ENCODE measurements at places on chromosomes 3 and 15.

DNA sequence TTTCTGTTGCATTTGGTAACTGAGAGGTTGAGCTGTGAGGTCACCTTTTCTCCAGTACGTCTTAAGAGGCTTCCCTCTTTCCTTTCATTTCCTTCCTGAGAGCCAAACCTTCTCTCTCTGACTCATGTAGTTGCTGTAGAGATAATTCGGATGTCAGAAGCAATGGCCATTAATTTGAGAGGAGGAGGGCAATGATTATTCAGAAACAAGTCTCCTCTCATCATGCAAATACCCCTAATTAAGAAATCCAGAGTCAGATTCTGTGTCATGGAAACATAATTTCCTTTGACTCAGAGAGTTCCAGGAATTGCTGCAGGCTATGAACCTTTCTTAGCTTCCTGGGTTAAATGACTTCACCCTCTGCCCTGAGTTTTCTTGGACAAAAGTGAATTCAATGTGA is 59.0 kb upstream of the GSK3B start:
- peak; percentile 92 for DNase-seq

- no peak for DNase-seq
These were observed 42.5 kb downstream of the ZNF445 start for GRCh38 chr3:44434834-44435510.

DNA sequence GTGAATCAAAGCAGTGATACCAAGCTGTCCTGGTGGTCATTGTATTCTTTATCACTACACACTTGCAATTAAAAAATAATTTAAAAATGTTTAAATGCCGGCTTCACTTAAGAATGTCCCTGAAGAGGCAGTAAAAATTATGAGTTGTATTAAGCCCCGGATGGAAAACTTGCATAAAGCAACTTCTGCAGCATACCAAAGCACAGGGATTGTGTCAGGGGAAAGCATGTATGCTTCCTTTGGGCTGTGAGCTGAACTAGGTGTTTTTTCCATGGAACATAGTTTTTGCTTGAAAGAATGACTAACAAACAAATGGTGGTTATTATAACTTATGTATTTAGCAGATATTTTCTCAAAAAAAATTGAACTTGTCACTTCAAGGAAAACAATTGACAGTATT is 143.1 kb downstream of the ARNT2 start:
- no peak for DNase-seq

GRCh38 chr3:184513276-184514170 is 48.1 kb upstream of the EPHB3 start:
- DNase-seq, result peak; percentile 48

DNA sequence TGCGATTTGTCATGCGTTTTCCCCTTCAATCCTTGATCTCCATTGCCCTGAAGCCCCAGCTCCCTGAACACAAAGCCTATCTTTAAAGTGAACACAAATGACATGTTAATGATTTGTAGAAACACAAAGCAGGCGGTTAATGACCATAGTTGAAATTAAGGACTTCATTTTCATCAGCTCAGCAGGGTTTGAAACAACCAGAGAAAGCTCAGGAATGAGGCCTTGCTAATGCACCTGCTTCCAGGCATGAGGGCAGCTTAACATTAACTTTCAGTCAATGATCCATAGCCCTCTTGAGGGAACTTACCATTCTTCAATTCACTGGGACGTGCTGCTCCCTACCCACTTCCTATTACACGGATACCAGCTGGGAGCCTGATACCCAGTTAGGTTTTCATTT is 427.2 kb upstream of the CBLB start:
- DNase-seq, result no peak

DNA sequence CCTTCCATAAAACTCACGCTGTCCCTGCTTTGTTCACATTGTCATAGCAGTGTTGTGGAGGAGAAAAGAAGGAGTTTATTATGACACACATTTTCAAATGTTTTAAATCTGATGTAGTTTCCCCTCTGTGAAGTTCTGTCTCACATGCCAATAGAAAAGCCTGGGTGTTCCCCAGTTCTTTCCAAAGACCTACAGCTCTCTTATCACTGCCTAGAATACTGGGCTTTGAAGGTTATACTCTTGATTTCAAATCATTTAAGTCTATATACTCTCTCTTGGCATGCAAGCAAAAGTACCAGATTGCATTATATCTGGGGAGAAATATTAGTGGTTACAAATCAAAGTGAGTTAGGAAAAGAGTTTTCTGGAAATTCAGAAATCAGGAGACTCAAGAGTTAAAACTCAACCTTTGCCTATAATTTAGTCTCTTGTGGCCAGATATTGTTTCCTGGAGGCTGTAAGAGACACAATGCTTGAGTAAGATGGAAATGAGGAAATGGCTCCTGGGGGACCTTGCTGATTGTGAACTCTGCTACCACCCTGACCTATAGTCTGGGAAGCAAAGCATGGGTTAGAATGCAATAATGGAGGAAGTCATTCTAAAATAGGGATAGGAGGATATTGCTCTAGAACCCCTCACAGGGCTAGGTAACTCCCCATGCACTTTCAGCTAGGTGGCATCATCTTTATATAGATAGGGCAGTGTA is 182.8 kb downstream of the KCNAB1 start:
- no peak for DNase-seq

DNA sequence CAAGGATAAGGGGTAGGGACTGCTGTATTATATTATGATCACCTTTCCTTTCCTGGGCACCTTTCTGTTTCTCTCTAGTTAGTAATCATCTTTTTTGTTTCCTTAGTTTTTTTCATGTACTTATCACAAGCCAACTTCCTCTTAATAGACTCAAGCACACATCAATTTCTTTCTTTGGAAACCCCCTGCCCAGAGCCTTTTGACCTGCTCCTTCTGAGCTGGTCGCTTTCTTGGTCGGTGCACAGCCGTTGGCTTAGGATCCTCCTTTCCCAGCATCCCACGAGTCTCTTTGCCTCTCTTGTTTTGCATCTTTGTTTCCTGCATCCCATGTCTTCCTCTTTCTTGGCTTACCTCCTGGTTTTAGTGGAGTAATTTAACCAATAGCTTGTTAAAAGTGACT is 26.9 kb downstream of the GASK1A start:
- DNase-seq, result no peak

- DNase-seq, result no peak
These were observed 212.9 kb upstream of the LRRN1 start for GRCh38 chr3:3586336-3586735.

DNA sequence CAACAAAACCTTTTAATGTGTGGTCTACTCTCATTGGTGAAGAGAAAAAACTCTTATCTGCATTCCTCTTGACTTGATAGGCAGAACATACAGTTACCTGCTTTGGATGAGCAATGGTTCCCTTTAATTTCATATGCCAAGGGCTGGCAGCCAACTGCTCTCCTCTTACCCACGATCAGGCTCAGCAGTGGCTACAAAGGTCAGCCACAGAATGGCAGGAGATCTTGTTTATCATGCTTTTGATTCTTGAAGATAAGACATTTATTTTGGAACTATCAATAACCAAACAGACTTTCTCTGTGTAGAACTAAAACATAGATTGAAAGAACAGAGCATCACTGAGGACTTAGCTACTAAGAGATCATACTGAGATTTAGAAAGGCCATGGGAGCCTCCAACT is 6.1 kb upstream of the IREB2 start:
- DNase-seq, result no peak

GRCh38 chr15:68770216-68770615 is 50.5 kb downstream of the ANP32A start:
- no peak for DNase-seq

GRCh38 chr15:100721758-100722550 is 119.6 kb downstream of the ASB7 start:
- peak; percentile 98 for DNase-seq

- DNase-seq, result peak; percentile 4
These were observed 380.0 kb downstream of the PDCD6IP start for GRCh38 chr3:34178415-34178814.

GRCh38 chr3:163129287-163129686 is 1632.7 kb downstream of the OTOL1 start:
- no peak for DNase-seq

DNA sequence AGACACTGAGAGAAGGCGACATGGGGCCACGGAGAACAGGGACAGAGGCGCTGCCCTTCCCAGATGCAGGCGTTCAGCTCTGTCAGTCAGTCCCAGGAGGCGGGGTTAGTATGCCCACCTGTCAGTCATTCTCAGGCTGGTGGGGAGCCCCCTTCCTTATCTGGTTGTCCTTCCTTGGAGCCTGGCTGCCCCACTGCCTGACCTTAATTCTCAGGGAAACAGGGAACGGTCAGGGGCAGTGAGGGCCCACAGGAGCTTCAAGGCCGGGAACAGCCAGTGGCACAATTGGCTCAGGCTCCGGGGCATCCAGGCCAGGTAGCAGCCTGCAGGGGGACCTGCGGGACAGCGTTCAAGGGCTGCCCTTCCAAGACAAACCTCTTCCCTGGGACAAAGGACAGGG is 133.2 kb downstream of the CHSY1 start:
- no peak for DNase-seq

DNA sequence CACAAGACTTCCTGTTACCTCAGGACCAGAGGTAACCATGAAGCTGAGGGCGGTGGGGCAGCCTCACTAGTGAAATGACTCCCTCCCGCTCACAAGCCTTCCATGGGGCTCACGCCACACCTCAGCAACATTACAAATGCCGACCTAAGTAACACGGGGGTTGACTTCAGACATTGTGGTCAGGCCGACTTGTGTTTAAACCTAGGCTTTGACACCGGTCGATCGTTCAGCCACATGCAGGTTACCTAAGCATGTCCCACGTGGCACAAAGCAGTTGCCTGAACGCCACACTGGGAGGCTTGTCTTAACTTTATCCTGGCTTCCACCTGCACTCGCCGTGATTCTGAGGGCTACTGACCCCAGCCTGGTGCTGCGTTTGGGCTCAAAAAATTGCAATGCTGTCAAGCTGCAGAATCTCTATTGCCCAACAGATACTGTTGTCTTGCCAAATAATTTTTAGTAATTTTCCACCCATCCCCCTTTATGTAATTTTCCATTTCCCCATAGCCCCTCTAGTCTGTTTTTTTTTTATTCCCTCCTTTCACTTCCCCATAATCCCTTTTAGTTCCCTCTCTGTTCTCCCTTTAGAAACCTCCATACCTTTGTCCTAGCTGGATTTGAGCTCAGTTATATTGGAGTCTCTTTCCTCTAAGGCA is 158.6 kb upstream of the RGMA start:
- no peak for DNase-seq

DNA sequence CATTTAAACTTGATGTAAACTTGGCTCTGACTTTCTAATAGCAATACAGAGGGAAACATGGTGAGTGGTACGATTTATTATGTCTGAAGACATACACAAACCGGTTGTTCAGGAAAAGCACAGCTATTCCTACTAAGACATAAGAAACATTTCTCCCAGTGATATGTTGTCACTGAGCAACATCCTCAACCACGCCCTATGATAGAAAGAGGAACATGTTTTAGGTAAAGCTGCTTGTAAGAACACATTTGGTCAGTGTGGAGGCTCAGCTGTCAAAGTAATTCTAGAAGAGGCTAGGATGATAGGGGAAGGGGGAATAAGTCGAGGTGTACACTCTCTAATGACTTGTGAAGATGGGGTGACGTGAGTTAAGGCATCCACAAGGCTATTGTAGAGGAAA is 42.7 kb upstream of the B3GNT5 start:
- DNase-seq, result no peak

GRCh38 chr15:92417716-92418115 is 24.0 kb downstream of the ST8SIA2 start:
- no peak for DNase-seq

GRCh38 chr15:71385026-71385425 is 269.8 kb downstream of the THSD4 start:
- DNase-seq, result no peak

- DNase-seq, result no peak
These were observed 27.0 kb upstream of the FSTL1 start for GRCh38 chr3:120477781-120478180.

DNA sequence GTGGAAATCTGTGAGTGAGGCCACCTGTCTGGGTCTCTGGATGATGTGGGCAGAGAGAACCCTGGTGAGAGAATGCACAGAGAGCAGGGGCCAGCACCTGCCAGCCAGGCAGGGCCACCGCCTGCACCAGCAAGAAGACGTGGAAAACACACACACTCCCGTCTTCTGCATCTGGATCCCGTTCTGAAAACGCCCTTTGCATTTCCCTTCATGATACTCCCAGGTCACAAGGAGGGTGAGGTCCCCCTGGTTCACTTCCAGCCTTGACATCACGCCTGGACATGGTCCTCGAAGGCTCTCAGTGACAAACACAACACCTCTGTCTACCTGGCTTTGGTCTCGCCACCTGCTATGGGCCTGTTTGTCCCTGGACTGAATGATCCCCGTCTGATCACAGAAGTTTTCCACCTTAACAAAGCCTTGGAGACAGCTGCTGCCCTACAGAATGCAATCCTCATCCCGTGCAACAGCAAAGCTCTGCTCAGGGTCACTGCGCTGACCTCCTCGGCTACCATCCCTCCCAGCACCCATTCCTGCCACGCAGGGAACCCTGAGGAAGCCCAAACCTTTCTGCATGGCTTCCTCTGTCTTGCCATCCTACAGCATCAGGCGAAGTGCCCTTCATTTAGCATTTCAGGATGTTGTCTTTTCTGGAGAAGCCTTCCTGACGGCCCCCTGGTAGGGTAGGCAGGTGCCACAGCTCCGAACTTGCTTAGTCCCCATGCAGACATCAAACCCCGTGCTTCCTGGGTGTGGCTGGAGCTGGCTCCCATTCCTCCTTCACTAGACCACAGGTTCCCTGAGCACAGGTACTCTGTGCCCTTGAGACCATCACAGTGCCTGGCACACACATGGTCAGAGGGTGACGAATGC is 122.5 kb downstream of the ATP10A start:
- no peak for DNase-seq

DNA sequence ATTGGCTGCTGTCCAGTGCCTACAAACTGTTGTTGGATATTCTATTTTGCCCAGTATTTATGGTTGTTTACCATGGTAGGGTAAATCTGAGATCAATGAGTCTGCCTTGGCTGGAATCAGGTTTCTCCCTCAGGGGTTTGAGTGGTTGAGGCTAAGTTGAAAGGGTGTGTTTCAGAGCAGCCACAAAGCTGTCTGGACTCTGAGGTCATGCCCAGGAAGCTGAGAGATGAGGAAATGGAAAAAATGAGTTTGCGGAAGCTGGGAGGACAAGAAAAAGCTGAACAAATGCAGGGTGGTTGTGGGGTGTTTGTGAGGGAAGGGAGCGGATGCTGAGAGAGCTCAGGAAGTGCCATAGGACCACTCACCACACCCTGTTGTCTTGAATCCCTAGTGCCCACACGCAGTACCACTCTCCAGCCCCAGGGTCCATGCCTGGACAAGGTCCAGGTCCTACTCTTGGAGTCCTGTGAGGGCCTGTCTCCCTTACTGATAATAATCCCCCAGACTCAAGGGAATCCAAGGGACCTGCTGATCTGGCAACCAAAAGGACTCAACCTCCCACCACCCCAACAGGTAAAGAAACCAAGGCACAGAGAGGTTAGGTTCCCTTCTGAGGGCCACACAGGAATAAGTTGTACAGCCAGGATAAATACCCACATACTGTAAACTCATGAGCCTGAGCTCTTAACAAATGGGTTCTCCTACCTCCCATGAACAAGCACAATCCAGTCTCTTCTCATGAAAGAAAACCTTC is 81.6 kb downstream of the PPCDC start:
- DNase-seq, result peak; percentile 76

- DNase-seq, result no peak
These were observed 851 bp upstream of the DCBLD2 start for GRCh38 chr3:98902351-98902740.

GRCh38 chr3:27985369-27986035 is 255.9 kb upstream of the CMC1 start:
- peak; percentile 63 for DNase-seq

Measured in HS-5 (cell line).